ENCODE measurements at places on chromosomes 3 and 15. TPM values are rescaled to one million over a fixed set of nuclear protein-coding genes. Genes with fewer than 3 reads are reported as not detected.

Gene ABHD6
- total RNA-seq = 12.3 TPM

Gene MUC4
- total RNA-seq = 0.07 TPM

Gene COPG1
- total RNA-seq = 80.0 TPM

Gene ATP10A
- total RNA-seq = 10.1 TPM

Gene CCR8
- total RNA-seq = not detected

Gene EPB42
- total RNA-seq = not detected

Gene UROC1
- not detected for total RNA-seq

Gene WDR93
- 0.18 TPM for total RNA-seq

Gene PPP1R2
- 21.9 TPM for total RNA-seq

Gene TMC3
- not detected for total RNA-seq

Gene GOLGA8K
- total RNA-seq = 0.56 TPM

Gene TPM1
- 465 TPM for total RNA-seq

Gene MORC1
- not detected for total RNA-seq

Gene PLSCR2
- total RNA-seq = not detected

Gene NUP210
- total RNA-seq = 32.9 TPM

Gene SLC51B
- 21.2 TPM for total RNA-seq

Gene SLC2A2
- total RNA-seq = not detected

Gene BTLA
- total RNA-seq = not detected

Gene CHRM5
- 0.06 TPM for total RNA-seq

Gene GOLGA8T
- 2.0 TPM for total RNA-seq

Gene TGM5
- not detected for total RNA-seq

Gene ISY1
- total RNA-seq = 21.9 TPM

Gene ZCWPW2
- not detected for total RNA-seq

Gene SPSB4
- total RNA-seq = 0.14 TPM

Gene FEZF2
- not detected for total RNA-seq

Gene ARHGAP11A
- 76.2 TPM for total RNA-seq

Gene CCDC39
- not detected for total RNA-seq

Gene ZNF660
- not detected for total RNA-seq

Gene GPR149
- total RNA-seq = not detected

Gene FBLN2
- total RNA-seq = 2.1 TPM

Gene SLC28A1
- not detected for total RNA-seq

Gene C3orf49
- not detected for total RNA-seq

Gene CASR
- total RNA-seq = not detected
